COLO829 (cell line): ENCODE measurements at places on chromosomes 5 and 9.

GRCh38 chr5:165196961-165197360, 1691.5 kb downstream of the MAT2B start:
- DNase-seq: no peak

- DNase-seq: peak; percentile 69
These were observed 533 bp downstream of the ARSB start for GRCh38 chr5:78984439-78985115.

GRCh38 chr5:57063773-57064172, 110.1 kb upstream of the GPBP1 start:
- no peak for DNase-seq

DNA sequence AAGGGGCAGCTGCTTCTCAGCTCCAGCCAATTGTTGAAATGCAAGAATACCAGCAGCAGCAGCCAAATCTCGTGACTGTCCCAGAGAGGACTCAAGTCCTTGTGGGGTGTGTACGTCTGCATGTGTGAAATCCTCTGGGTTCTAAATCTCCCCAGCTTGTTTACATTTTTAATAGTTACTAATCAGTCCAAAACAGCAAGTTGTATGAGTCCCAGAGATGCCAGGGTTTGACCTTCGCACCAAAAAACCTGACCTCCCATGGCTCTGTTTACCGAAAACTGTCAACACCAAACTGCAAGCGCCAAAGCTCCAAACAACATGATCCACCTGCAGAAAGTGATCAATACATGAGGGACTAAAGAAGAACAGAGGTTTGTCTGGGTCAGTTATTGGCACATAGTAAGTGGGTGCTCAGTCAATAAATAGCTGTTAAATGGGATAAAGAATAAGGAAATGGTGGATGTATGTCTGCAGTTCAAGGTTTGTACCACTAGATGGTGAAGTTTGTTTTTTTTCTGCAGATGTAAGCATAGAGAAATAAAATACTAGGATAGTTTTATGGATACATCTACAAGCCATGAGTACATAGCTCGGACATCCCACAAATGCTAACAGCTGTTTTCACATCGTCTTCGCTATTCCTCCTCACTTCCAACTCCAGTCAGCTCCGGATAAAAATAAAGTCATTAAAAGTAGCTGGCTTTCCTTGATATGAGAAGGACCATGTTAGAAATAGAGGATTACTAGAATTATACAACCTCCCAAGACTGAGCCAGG, 85.3 kb upstream of the ADRB2 start:
- peak; percentile 54 for DNase-seq

DNA sequence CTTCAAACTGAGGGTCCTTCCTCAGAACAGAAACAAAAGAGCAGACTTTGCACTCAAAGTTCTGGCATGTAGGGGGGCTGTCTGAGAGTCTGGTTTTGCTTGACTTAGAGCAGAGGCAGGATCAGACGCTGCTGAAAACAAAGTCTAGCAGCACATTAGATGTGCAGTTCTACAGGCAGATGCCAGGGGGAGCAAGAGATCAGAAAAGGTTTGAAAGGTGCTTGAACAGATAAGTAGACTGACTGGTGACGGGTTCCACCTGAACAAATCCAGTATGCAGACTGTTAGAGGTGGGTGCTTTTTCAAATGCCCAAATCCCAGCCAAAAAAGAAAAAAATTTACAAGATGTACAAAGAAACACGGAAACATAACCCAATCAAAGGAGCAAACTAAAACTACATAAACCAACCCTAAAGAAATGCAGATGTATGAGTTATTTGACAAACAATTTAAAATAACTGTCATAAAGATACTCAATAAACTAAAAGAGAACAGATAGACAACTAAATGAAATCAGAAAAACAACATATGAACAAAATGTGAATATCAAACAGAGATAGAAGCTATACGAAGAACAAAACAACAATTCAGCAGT, 194.7 kb upstream of the FREM1 start:
- peak; percentile 7 for DNase-seq

GRCh38 chr5:111942661-111943401, 185.8 kb upstream of the NREP start:
- DNase-seq: no peak

DNA sequence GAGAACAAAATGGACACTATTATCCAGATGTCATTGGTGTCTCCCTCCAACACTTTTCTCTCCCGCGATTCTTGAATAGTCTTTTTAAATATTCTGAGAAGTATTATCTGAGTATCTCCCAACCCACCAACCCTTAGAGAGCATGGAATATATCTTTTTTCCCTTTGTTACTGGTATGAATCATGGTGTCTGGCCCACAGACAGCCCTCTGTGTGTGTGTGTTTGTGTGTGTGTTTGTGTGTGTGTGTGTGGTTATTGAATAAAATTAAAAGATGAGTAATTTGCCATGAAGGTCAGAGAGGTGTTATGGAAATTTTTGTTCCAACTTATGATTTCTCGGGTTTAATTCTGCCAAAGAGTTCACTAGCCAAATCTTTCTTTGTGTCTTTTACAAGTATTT, 47.7 kb downstream of the CAMK4 start:
- DNase-seq: no peak

DNA sequence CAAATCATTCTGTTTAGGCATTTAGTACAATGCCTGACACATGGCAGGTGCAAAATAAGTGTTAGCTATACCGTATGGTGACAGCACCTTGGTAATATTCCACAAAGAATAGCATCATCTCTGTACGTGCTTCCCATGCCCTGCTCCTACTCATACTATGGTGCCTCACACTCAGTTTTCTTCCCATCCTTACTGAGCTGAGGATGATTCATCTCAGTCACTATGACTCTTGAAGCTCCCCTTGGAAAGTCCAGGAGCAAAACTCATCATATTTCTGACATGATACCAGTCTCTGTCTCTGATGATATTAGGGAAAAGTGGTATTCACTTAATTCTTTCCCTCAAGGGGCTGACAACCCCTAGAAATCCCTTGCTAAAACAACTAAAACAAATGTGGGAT, 423.3 kb downstream of the EFNA5 start:
- DNase-seq: no peak

GRCh38 chr5:143279698-143280097, 123.8 kb downstream of the NR3C1 start:
- no peak for DNase-seq

DNA sequence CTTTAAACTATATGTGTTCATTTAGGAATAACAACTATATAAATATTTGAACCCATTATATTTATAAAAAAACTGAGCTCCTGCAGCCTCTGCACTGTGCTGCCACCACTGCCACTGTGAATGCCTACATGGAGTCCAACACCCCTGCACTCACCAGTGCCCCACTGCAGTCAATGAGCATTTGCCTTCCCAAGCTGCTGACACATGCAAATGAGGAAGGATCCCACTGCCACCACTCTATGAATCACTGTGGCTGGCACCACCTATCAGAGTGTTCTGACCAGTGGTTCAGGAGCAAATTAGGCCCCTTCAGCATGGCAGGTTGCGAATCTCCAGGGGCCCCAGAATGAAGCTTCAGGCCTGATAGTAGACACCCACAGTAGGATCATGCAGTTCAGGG, 9.1 kb downstream of the IFNA5 start:
- DNase-seq: no peak

GRCh38 chr9:120197605-120198004, 382.4 kb downstream of the CDK5RAP2 start:
- DNase-seq: no peak

DNA sequence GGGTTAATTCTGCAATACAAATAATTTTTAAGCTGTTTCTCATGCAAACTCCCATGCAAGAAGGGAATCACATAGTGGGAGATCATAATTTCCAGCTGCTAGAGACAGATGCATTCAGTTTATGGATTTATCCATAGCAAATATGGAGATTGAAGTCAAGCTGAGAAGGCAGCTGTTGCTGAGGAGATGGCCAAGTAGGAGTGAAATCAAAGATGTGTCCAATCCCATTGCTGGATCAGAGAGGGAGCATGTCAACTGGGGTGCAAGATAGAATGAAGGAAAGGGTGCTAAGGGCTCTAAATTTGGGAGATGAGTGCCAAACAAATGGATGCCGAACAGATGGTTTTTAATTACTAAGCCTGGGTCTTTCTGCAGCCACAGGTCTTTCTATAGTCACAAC, 504.5 kb downstream of the NFIB start:
- DNase-seq: no peak

GRCh38 chr9:21965401-21965951, 28.7 kb downstream of the CDKN2A start:
- no peak for DNase-seq

DNA sequence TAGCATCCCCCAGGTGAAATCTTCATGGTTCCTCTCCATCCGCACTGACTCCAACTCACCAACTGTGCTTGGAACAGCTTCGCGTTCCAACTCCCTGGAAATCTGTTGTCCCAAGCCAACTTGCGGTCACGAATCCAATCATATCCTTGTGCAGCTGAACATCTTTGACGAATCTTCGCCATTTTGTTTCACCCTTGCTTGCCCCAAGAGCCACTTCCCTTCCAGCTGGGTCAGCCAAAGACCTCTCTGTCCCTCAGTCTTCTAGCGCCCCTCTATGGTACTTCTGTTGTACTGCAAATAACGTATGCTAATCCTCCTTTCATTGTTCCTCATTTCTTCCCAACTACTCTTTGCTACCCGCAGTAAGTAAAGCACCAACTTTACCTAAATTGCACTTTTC, 61.0 kb upstream of the TARS1 start:
- DNase-seq: no peak

DNA sequence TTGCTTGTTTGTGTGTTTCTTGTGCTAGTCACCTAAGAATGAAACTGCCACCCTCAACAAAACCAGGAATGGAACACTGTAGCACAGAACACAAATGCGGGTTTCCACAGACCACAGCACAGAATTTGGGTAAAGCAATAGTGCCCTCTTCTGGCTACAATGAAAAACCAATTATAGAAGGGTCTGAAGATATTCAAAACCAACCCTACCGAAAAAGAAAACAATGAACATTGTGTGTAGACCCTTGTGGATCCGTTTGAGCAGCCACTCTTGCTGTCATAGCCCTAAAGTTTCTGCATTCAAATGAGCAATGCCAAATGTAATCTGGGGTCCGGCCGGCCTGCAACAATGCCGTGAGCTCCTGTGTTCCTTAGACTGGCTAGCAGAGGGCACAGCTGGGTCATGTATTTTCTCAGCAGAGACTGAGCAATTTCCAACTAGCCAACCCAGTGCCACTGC, 8.3 kb upstream of the ENC1 start:
- DNase-seq: peak; percentile 70

GRCh38 chr5:11234501-11234911, 473.5 kb upstream of the DAP start:
- no peak for DNase-seq

GRCh38 chr5:31415009-31415923, 116.6 kb downstream of the DROSHA start:
- no peak for DNase-seq

DNA sequence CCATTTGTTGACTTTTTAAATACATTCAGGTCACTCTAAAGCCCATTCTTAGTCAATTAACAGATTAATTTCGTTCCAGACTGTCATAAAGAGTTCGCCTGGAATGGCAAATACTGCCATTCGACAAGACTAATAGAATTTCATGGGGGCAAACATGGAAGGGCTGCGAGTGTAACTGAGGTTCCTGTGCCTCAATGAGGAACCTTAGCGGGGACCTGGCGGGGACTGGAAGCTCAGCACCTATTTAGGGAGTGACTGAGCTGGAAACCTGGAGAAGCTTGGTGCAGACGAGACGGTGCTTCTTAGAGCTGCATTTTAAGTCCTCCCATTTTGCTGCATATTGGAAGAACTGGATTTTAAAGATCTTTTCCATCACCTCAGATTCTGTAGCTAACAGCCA, 3.4 kb downstream of the VCAN start:
- no peak for DNase-seq

DNA sequence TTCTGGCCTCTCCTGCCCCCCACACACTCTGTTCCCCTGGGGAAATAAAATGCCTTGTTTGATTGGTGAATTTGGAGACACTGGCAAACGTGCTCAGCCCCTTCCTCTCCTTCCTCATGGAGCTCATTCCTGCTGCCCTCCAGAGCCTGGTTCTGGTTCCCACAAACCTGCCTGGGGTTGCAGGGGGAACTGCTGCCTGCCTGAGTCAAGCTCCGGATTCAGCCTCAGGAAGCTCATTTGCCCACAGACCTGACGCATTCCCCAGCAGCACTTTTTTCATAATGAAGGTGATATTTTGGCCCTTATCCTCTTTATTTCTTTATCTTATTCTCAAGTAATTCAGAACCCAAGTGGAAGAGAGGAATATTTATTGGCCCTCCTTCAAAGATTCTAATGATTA, 140.5 kb downstream of the TTLL11 start:
- no peak for DNase-seq

GRCh38 chr5:113692891-113693457, 179.5 kb downstream of the YTHDC2 start:
- DNase-seq: no peak

DNA sequence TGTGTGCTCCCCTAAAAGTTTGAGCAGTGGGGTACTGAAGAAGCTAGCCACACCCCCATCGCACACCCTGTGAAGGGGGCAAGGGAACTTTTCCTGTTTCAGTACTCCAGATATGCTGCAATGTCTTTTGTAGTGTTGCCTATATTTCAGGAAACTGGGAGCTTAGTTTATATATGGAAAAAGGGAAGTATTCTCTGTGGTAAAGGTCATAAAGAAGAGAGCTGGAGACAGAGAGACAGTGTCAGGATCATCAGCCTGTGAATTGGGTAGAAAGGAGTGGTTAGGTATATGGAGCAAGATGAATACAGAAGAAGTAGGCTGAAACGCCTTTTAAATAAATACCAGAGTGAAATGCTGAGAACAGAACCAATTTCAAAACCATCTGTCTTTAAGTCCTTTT, 82.2 kb upstream of the C9orf72 start:
- no peak for DNase-seq

DNA sequence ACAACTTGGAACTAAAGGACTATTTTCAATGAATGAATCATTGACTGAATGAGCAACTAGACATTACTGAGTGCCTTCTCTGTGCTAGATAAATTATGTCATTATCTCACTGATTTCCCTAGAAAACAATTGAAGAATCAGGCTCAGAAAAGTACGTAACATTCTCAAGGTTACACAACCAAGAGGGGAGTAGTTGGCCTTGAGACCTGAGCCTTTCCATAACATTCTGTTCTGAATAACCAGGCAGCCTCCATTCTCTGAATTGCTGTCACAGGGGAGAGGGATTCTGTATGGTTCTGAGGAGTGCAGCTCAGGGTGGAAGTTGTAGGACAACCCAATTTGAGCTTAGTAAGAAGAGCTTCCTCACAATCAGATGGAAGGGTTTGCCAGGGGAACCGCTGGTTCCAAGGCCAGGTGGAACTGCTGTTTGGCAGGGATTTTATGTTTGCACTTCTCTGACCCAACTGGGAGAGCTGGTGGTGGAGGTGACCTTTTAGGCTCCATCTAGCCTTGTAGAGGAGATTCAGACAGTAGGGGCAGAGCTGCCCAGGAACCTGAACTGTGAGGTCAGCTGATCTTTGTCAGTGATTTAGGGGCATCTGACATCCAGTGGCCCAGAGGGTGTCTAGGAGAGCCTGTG, 16.3 kb downstream of the POLR1E start:
- DNase-seq: no peak

DNA sequence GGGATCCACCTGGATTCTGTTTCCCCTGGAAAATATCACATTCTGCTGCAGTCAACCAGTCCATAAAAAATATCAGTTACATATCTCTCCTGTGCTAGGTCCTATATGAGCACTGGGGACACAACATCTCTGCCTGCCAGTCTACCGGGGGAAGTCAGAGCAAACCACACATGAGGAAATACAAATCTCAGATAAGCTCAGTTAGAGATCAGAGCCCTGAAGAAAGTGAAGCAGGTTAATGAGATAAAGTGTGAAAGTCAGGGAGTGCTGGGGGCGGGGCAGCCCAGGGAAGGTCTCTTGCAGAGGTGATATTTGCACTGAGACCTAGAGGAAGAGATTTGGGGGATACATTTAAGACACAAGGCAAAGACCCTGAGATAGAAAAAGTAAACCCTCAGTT, 67.8 kb upstream of the SLC1A1 start:
- DNase-seq: no peak
